ENCODE measurements at places on chromosomes 3 and 15. TPM values are rescaled to one million over a fixed set of nuclear protein-coding genes. Genes with fewer than 3 reads are reported as not detected.

CHRNA3 gene
- not detected for total RNA-seq

P2RY13 gene
- total RNA-seq: not detected

MEIS2 gene
- 59.9 TPM for total RNA-seq

ZMYND10 gene
- total RNA-seq: not detected

TUSC7 gene
- total RNA-seq: not detected
